Lower leg skin (tissue), 4 donors: ENCODE measurements at places on chromosomes 7 and 10. TPM values are rescaled to one million over a fixed set of nuclear protein-coding genes. Genes with fewer than 3 reads are reported as not detected.

DNA sequence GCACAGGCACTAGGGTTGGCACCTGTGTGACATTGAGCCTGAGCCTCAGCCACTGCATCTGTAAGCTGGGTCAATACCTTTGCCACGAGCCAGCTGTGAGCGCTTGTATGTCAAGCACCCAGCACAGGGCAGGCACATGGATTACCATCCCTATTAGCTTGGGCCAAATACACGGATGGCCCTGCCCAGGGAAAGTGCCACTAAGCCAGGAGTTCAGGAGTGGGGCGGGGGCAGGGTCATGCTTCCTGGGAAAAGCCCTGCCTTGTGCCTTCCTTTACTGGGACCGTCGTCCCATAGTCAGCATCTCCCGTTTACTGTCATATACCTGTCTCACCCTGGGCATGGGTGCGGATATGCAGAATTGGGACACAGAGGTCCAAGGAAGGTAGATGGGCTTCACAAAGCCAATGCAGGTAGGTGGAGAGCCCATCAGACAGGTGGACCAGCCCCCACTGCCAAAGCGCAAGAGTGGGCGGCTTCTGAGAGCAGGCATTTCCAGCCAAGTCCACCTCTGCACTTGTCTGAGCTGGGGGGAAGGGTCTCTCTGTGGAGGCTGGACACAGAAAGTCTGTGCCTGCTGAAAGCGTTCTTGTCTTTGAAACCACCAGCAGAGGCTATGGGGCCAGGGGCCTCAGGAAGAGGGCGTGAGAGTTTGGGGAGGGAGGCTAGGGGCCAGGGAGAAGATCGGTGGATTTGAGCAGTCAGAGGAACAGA lies 72.6 kb downstream of the VWA2 start:
- DNase-seq = no peak

GRCh38 chr10:67603701-67604100 lies 92.3 kb downstream of the CTNNA3 start:
- no peak for DNase-seq

- no peak for DNase-seq
Measured at GRCh38 chr10:88592381-88592780, 5.8 kb downstream of the LIPJ start.

GSDME gene
- 1.9 TPM for total RNA-seq
